ENCODE measurements at places on chromosomes 1 and 21.
A peak's percentile ranks its signal among the peaks of the same experiment; 100 is the strongest.

DNA sequence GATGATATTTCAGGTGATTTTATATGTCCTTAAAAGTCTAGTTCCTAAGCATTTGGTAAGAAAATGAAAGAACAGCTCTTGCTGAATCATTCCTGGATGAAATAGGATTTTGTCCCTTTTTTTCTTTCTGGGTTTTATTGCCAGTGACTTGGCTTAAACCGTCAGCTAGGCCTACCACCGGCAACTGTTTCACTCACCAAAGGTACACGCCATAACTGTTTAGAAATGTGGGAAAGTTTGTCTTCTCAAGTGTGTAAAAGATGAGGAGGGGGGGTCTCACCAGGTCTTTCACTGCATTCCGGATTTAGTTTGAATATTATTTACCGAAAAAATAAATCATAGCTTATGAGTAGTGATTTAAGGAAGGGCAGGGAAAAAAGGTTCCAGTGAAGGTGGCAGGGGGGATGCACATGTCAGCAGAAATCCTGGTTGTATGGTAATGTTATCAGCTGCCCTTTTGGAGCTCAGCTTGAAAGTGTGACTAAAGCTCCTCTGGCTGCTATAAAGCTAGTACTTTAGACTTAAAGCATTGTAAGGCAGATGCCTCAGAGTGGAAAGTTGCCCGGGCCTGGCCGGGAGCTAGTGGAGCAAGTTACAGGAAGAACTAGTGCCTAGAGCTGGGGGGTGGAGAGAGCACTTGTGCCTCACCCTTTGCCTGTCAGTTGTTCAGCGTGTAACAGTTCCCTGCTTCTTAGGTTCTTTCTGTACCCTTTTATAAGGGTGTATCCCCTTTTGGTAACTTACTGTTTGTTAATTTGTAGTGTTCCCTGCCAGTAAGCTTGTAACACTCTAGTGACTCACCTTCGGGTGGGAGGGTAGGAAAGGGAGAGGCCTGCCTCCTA lies 3.1 kb downstream of the ATP1A1 start:
- no peaks in the 10 kb centered on the region for H3K36me3 ChIP-seq
- no peak for DNase-seq
- H3K27me3 ChIP-seq = no peaks in the 10 kb centered on the region

- H3K27ac ChIP-seq = no peak overlapping the region
- H3K36me3 ChIP-seq = no peaks in the 10 kb centered on the region
These were observed 178.1 kb downstream of the NPHP4 start for GRCh38 chr1:5814046-5814619.

- no peaks in the 10 kb centered on the region for H3K27me3 ChIP-seq
- H3K36me3 ChIP-seq = no peaks in the 10 kb centered on the region
- H3K4me3 ChIP-seq = no peak overlapping the region
These were observed 10.4 kb upstream of the NCF2 start for GRCh38 chr1:183600634-183601033.

- H3K27ac ChIP-seq = peak overlapping the region; percentile 39
- H3K4me3 ChIP-seq = no peak overlapping the region
- H3K36me3 ChIP-seq = no peaks in the 10 kb centered on the region
- DNase-seq = no peak
These were observed 553.6 kb downstream of the NUF2 start for GRCh38 chr1:163875200-163875926.

DNA sequence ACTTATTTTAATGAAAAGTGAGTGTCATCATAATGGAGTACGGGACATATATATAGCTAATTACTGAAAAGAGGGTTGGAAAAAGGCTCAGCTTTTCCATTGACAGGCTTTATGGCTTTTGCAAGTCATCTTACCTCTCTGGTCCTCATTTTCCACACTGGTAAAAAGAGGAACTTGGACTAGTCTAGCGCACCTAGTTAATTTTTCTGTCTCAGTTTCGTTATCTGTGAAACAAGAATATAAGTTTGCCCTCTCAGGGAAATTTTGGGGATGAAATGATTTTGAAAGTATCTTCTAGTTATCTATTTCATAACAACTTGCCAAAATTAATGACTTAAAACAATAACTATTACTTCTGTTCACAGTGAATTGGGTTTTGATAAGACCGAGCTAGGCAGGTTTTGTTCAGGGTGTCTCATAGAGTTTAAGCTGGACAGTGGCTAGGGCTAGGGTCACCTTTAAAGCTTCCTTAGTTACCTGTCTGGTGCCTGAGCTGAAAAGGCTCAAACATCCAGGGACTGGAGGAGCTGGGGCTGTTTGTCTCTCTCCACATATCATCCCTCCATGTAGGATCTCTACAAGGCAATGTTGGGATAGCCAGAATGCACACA lies 91.7 kb downstream of the TYW3 start:
- H3K27ac ChIP-seq = no peak overlapping the region
- H3K4me3 ChIP-seq = no peak overlapping the region
- DNase-seq = no peak
- no peaks in the 10 kb centered on the region for H3K27me3 ChIP-seq
- H3K4me1 ChIP-seq = no peaks in the 10 kb centered on the region
- H3K36me3 ChIP-seq = no peaks in the 10 kb centered on the region

Measured in esophagus squamous epithelium (tissue), 5 donors.